ENCODE measurements at places on chromosomes 7 and 10.

DNA sequence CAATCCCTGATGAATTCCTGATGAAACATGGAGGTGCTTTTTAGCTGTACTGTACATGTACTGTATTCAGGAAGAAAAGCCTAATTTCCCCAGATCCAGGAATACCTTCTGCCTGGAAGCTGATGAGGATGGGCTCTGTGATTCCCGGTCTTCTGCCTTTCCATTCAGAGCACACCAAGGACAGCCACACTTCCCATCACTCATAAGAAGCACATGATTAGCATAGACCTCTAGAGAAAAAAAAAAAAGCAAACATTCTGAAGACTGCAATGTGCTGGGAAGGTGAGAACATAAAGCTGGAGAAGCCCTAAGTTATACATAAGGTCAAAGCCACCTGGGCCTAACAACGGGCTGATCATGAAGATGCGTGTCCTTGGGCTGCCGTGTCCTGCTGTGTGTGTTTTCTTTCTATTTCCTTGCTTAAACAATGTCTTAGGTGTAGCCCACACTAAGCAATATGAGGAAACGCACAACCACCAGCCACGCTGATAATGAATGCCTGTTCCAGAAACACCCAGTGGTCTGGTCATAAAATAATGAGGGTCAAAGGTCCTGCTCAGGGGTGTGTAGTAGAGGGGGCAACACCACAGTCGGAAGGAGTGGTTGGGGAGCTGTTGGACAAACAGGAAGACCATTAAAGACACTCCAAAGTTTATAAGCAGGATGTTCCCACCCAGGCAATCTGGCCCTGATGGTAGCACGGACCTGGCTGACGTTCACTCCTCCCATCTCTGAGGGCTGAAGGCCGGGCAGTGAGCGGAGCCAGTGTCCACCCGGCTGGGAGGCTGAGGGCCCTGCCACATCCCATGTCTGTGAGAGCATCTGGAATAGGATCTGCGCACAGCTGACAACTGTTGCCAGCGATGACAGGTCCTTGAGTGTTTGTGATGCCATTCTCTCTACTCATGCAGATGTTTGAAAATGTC is 7.9 kb downstream of the PKD1L1 start:
- DNase-seq, result no peak

GRCh38 chr7:105640956-105641810 is 59.9 kb upstream of the EFCAB10 start:
- DNase-seq, result no peak

- DNase-seq, result no peak
Observed at GRCh38 chr7:79185605-79186004, 267.9 kb downstream of the MAGI2 start.

- DNase-seq, result no peak
Observed at GRCh38 chr10:132967540-132967939, 25.2 kb upstream of the CFAP46 start.

GRCh38 chr7:48402721-48403120 is 231.5 kb downstream of the ABCA13 start:
- no peak for DNase-seq

DNA sequence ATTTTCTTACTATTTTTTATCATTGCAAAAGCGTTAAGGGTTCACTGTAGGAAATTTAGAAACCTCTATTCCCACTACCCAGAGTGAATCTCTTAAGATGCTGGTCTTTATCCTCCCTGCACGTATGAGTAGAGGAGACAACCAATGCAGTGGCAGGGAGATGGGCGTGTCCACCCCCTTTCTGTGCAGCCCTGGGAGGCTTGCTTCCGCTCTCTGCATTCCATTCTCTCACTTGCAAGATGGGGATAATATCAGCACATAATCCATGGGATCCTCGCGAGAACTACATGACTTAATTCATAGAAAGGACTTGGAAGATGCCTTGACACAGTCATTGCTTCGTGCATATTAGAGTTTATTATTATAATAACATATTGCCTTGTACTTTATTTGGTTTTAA is 196.2 kb downstream of the KLF6 start:
- no peak for DNase-seq

GRCh38 chr7:46468753-46469356 is 547.8 kb upstream of the IGFBP3 start:
- DNase-seq, result no peak
